ENCODE measurements at places on chromosomes 5 and 9.

GRCh38 chr5:170430256-170430655 is 41.1 kb upstream of the KCNMB1 start:
- no peak for DNase-seq

GRCh38 chr5:42962124-42962523 is 78.0 kb downstream of the ANXA2R start:
- no peak for DNase-seq

DNA sequence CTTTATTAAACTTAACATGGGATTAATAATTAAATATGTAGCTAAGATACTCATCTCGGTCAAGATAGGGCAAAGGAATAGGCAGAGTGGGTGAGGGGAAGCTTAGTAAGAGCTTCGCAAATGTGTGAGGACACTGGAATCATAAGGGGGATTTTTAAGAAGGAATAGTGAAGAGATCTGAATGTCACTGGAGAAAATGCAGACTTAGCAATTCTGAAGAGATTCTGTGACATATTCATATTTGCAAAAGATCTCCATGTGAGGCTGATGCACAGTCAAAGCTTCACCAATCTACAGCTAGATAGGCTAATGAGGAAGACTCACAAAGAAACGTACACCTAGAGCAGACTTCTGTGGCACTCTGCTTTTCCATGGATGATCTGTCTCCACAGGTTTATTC is 1202.8 kb upstream of the CDH6 start:
- DNase-seq = no peak

DNA sequence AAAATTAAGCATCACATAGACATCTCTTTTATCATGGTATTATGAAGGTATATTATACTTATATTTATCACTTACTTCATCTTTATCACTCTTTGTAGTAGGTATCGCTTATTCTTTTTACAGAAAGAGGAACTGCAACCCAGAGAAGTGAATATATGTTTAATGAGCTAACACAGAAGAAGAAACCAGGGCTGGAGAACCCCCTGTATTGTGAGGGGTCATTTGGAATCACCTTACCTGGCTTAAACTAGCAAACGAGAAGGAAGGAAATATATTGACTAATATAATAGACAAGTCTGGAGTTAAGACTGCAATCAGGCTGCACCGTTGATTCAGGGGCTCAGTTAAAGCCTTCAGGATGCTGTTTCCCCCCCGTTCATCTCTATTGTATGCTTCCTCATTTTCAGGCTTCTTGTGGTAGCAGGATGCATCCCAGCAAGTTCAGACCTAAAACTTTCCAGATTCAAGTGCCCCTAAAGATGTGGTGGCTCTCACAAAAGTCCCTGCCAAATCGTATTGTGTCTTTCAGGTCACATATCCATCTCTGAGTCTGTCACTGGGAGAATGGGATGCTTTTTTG is 146.4 kb downstream of the GCNT1 start:
- DNase-seq = no peak

DNA sequence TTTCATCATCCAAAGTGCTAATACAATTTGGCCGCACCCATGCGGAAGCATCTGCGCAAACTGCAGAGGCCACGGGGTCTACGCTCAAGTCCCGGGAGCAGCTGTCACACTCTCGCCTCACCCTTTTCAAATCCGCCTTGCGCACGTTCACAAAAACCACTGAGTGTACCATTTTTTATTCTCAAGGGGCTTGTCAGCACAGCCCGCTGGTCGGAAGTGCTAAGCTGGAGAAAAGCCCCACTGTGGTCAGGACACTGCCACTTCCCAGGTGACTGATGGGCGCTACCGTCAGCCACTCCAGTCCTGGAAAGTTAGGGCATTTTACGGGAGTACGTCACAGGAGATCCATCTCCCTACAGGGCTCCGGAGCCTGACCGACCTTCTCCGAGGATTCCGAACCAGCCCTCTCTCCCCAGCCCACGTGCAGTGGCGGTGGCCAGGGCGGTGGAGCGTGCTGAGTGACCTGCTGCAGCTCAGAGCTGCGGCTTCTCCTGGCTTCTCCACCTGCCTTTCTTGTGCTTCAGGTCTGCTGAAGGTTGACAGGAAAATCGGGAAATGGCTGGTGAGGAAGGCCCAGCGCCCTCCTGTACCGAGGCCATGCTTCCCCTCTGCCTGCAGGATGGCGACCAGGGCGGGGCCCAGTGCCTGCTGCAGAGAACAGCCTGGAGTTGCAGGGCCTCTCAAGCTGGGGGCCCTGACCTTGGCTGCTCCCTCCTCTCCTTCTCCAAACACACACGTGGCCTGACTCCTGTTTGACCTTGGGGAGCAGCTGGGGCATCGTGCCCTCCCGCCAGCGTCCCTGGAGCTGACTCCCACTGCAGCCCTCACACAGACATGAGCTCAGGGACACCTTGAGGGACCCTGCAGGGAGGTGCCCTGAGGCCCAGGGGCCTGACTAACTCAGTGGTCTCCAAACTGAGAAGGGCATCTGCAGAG is 14.3 kb downstream of the RASGEF1C start:
- DNase-seq = no peak

DNA sequence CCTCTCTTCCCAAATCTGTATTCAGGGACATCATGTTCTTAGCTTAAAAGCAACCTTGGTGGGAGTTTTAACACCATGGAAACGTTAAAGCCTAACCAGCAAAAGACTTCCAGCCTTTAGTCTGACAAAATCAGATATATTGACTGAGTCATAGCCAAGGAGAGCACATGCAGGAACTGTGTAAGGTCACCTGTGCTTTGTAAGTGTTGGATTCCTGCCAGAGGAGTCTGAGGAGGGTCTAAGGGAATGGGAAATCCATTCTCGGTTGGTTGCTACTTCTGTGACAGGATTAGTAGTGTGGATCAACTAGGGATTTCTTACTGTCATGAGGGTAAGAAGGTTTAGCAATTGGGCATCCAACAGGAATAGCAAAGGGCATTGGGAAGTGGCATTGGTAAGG is 142.0 kb upstream of the CHD1 start:
- DNase-seq = no peak
